ENCODE measurements at places on chromosomes 1 and 21.

- peak; percentile 58 for DNase-seq
Observed at GRCh38 chr1:199081739-199082138, 442.9 kb downstream of the PTPRC start.

DNA sequence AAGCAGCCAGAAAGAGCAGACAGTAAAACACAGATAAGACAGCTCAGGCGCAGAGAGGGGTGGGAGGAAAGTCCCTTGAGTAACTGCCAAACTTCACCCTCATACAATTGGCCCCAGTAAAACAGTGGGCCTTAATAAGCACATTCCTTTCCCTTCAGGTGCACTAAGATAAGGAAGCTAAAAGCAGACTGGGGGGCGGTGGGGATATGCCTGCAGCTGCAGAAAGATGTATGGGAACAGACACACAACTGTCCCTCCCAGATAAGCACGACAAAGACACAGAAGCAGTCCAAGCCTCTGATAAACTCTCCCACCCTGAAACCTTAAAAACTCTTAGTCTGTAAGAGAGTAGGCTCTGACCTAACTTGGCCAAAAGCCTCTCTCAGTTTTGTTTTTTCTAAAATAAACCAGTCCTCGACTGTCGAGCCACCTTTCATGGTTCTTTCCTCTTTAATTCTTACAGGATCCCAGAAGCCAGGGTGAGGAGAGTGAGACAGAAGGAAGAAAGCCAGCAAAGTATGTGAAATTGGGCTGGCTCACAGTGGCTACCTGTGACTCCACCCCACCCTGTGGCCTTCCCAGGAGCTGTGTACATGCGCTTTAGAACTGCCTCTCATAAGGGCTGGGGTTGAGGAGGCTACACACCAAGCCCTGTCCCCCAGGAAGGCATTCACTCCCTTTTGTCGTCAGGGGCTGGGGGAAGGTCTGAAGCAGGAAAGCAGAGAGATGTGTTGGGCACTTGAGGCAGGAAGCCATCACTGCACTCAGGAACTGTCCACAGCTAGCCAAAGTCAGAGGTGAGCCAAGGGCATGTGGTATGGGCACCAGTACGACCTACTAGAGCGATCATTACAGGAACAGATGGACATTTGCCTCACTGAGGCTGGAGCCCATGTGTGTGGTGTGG is 4.6 kb downstream of the PGLYRP4 start:
- DNase-seq = peak; percentile 56

DNA sequence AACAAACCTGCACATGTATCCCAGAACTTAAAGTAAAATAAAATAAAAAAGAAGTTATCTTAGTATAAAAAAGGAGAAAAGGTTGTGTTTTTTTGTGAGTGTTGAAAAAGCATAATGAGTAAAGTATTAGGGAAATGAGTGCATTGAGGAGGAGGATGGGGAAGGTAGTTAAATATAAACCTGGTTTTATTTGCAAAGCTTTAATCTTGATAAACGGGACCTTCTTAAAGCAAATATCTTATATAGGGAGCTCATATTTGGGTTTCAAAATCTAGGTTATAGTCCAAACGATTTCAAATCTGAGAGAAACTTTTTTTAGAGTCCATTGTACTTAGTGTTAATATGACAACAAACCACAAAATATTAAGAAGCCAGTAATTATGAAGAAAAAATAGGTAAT is 21.7 kb upstream of the SLC19A2 start:
- DNase-seq = no peak

DNA sequence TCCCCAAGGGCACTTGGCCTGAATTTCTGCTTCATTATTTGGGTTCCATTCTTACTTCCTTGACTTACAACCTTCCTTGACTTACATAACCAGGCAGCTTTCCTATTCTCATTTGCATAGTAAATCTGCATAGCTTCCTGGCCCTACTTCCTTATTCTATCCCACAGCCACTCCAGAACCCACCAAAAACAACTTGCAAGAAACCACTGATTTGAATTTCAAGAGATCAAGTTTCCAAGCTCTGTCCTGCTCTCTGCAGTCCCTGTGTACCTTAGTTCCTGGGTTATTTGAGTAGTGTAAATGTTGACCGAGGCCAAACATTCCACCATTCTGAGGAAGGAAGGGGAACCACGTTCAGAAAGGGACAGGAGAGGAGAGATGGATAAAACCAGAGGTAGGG is 603.3 kb downstream of the PTPRC start:
- no peak for DNase-seq

DNA sequence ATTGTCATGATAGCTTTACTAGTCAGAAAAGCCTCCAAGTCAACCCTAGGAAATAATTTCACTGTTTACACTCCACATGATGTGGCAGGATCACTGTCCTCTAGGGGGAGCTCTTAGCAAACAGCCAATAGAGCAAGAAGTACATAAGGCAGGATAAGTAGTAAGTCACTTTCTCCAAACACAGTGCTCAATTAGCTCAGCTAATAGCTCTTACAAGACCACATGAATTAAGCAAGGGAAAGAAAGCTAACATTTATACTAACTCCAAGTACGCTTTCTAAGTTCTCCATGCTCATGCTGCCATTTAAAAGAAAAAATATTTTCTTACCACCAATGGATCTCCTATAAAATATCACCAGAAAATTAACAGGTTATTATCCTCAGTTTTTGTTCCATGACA is 66.9 kb upstream of the LRIF1 start:
- DNase-seq = peak; percentile 59

GRCh38 chr21:46388206-46388880 is 64.4 kb downstream of the PCNT start:
- DNase-seq = no peak

GRCh38 chr1:2204415-2205190 is 10.0 kb upstream of the FAAP20 start:
- no peak for DNase-seq

GRCh38 chr1:37434292-37435225 is 39.8 kb upstream of the ZC3H12A start:
- DNase-seq = peak; percentile 53
